Camera-type eye (tissue), 1 donor: ENCODE measurements at places on chromosomes 3 and 15. TPM values are rescaled to one million over a fixed set of nuclear protein-coding genes. Genes with fewer than 3 reads are reported as not detected.

ZNF620 gene
- total RNA-seq, result 15.3 TPM

ABCF3 gene
- 60.0 TPM for total RNA-seq

KLF15 gene
- 7.7 TPM for total RNA-seq

CORO2B gene
- 43.0 TPM for total RNA-seq

GOLGA8M gene
- total RNA-seq, result 1.9 TPM

LRRC58 gene
- total RNA-seq, result 51.2 TPM

TKT gene
- total RNA-seq, result 128 TPM

SKOR1 gene
- total RNA-seq, result 0.33 TPM

RPL39L gene
- 7.1 TPM for total RNA-seq

NTRK3 gene
- 14.6 TPM for total RNA-seq

CCDC39 gene
- total RNA-seq, result 0.66 TPM

MUC20 gene
- total RNA-seq, result 15.7 TPM

LRRC34 gene
- 17.3 TPM for total RNA-seq

CPN2 gene
- not detected for total RNA-seq

DCLK3 gene
- 1.6 TPM for total RNA-seq

DNAH12 gene
- total RNA-seq, result 0.71 TPM
